CD4-positive, alpha-beta T cell treated with Interleukin-4 for 1 hour (primary cell): ENCODE measurements at places on chromosomes 11 and 22.
A peak's percentile ranks its signal among the peaks of the same experiment; 100 is the strongest.

DNA sequence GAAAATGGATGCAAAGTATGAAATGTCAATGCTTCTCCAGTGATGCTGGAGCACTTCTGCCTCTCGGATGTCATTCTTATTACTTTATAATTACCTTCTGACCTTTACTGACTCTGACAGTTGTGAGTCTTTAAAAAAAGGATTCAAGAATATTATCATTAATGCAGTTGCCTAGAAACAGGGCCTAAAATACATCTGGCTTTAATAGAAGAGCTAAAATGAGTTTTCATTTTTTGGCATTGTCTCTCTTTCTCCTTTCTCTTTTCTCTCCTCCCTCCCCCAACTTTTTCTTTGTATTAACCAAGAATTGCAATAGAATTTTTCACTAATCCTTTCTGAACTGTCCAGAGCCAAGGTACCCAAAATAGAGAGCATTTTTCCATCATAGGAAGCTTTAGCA lies 45.9 kb downstream of the FDX1 start:
- no peak for DNase-seq

GRCh38 chr11:82756765-82757639 lies 23.3 kb upstream of the FAM181B start:
- no peak for DNase-seq

- DNase-seq: no peak
Observed at GRCh38 chr11:34757026-34757451, 136.1 kb downstream of the EHF start.

DNA sequence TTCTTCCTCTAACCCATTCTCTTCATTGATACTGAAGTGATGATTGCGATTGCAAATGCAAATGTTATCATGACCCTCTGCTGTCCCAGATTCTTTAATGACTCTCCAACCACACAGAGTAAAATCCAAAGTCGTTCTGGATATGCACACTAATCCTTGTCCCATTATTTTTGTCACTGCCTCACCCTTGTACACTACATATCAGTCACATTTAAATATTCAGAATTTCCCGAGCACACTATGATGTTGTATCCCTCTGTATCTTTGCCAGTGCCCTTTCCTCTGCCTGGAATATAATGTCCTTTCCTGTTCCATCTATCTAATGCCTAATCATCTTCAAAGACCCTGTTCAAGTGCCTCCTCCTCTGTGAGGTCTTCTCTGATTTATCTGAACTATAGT lies 55.4 kb upstream of the MMP13 start:
- DNase-seq: no peak

DNA sequence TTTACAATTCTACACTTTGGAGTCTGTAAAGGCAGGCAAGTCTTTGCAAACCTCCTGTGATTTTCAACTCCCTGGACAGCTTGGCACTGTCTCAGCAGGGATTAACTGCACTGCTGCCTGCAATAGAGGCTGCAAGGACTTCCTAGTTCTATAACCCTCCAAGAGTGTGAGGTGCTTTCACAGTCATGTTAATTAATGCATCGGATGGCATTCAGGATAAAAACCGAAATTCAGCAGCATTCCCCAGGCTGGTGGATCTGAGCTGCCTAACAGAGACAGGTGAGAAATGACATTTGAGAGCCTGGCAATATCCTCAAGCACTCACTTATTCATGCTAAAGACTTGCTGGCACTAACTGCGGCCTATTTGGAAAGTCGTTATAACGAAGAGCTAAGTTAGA lies 85.0 kb downstream of the LARGE1 start:
- DNase-seq: no peak

GRCh38 chr11:102187416-102188151 lies 77.3 kb downstream of the YAP1 start:
- DNase-seq: no peak

GRCh38 chr22:36164621-36165020 lies 4.1 kb upstream of the APOL3 start:
- peak; percentile 18 for DNase-seq

DNA sequence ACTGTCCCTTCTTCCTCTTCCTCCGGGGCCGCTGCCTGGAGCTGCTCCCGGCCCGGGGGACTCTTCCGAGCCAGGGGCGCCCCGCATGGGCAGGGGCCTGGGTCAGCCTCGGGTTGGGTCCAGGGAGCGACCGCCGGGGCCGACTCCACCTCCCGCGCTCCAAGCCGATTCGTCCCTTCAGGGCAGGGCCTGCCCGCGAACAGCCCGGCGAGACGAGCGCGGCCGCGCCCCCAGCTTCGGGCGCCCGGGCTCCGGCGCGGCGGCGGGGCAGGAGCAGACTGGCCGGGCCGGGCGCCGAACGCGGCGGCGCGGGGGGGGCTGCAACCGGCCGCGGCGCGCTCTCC lies at the start of gene LARGE1:
TSS of gene LARGE1 (minus strand) at position 280 of the 344 bp plus-strand sequence.
- DNase-seq: no peak

- DNase-seq: peak; percentile 20
Observed at GRCh38 chr22:42343531-42344081, 73.2 kb upstream of the TCF20 start.

DNA sequence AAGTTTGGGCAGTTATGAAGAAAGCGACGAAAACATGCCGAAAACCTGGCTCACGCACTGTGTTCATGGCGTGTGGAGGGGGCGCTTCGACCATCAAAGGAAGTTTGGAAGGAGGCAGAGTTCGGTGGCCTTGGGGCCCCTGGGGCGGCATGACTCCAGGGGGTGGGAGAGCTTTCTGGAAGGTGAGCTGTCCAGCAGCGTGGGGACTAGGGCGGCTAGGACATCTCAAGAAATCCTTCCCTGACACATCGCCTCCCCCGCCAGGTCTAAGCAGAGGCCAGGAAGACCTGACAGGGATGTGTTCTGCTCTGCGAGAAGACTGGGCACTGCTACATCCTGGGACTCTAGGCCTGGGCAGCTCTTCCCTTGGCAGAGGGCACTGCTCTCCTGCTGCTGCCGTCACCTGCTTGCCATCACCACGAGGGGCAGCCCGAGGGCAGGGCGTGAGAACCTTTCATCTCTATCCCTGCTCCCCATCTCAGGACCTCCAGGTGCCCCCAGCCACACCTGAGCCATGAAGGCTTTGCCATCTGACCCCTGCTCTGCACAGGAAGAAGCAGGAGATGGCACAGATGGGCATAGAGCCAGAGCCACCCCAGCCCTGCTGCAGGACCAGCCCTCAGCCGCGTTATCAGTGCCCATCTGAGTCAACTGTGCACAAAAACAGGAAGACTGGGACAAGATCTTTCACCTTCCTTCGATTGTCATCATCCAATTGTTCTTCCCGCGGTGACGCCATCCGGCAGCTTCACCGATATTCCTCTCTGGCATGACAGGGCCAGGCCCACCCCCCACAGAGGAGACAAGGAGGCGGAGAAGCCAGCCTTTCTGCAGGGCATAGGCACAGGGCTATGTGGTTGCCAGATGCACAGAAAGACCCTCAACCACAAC lies 12.7 kb downstream of the LINC01488 start:
- no peak for DNase-seq

- DNase-seq: peak; percentile 49
Observed at GRCh38 chr22:42716649-42717127, 4.0 kb downstream of the A4GALT start.

GRCh38 chr22:49961005-49961600 lies 531 bp downstream of the PIM3 start:
- DNase-seq: peak; percentile 43

DNA sequence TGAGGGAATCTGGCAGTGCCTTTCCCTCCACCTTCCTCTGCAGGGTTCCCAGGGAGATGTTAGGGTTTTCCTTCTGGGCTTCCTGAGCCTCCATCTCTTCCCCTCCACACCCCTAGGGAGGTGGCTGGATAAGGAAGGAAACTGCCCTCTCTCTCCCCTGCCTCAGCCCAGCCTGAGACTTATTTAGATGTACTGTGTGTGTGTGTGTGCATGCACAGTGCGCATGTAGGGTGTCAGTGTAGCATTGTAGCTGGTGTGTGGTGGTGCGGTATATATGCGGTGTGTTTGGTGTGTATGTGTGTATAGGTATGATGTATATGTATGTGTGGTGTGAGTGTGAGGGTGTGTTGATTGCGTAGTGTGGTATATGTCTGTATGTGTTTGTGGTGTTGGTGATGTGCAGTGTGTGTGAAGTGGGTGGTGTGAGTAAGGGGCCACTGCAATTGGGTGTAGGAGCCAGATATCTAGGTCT lies 1.5 kb downstream of the FXYD6 start:
- no peak for DNase-seq

- DNase-seq: no peak
Observed at GRCh38 chr11:123374622-123374968, 55.5 kb upstream of the GRAMD1B start.

- no peak for DNase-seq
Observed at GRCh38 chr11:68373815-68374501, 61.6 kb downstream of the LRP5 start.

DNA sequence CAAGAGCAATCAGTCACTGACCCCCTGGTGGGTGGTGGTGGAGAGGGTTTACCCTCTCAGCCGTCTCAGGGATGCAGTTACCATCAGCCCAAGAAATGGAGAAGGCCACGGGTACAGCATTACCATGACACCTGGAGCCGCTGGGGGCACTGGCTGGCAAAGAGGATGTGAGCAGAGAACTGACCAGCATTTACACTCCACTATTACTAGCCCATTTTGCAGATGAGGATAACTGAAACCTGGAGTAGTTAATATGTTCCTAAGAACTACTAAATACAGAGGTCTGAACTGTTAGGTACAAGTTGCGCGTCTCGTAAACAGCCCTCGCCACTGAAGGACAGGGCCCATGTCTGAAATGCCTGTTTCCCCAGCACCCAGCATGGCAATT lies 79.0 kb downstream of the TIMP3 start:
- no peak for DNase-seq

- no peak for DNase-seq
Observed at GRCh38 chr11:57764566-57764965, 3.0 kb downstream of the CTNND1 start.

DNA sequence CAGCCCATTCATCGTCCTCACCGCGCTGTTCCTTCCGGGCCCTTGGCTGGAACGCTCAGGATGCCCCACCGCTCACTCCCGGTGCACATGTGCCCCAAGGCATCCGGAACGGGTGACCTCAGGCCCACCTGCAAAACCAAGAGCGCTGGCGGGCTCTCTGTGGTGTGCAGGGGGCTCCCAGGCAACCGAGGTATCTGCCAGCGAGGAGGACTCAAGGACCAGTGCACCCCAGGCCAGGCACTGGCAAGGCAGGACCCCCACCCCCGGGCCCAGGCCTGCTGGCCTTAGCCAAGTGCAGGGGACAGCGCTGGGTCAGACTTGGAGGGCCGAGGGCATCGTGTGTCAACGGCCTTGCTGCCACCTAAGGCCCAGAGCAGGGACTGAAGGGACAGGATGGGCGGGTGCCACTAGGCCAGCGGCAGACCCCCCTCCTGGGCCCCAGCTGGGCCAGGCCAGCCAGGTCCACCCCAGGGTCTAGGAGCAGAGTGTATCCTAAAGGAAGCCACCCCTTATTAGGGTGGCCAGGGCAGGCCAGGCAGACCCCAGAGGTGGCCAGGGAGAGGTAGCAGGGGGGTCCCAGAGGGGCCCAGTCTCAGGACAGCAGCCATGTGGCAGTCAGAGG lies 8.5 kb downstream of the TNNT3 start:
- no peak for DNase-seq

DNA sequence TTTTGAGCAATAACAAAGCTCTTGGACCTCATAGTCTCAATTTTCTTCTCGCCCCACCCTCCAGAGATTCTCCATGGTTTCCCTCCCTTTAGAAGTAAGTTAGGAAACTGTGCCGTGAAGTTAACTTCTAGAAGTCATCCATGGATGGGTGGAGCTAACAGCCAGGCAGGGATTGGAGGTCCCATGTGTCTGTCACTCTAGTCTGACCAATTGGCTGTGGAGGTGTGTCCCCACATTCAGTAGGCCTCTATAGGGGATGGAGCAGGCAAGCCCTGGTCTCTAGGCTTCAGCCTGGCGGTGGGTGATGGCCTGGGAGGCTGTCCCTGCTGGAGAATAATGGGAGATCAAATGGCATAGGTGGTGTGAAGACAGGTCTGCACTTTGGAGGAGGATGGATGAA lies 50.7 kb downstream of the TP53I11 start:
- DNase-seq: peak; percentile 50

DNA sequence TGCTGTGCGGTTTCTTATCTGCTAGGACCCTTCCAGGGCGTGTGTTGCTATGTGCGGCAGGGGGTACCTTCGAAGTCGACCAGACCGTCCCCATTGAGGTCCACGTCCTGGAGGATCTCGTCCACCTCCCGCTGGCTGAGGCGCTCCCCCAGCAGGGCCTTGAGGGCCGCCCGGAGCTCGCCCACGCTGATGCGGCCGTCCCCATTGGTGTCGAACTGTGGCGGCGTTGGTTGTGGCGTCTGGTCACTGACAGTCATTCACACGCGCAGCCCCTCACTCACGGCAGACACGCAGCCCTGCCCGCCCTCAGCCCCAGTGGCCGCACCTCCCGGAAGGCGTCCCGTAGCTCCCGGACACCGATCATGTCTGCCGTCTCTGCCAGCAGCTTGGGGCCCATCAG lies 3.5 kb downstream of the CABP2 start:
- DNase-seq: no peak

DNA sequence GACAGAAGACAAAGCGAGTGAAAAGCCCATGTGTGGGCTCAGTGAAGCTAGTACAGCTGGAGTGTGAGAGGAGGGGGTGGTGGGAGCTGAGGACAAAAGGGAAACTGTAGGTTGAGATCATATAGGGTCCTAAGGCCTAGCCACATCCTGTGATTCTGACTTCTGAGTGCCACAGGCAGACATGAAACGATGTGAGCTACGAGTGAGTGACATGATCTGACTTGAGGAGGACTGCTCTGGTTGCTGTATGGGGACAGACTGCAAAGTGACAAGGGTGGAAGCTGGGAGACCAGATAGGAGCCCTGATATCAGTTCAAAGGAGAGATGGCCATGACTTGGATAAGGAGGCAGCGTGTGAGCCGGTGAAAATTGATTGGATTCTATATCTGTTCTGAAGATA lies 85.4 kb downstream of the MICAL2 start:
- peak; percentile 54 for DNase-seq

DNA sequence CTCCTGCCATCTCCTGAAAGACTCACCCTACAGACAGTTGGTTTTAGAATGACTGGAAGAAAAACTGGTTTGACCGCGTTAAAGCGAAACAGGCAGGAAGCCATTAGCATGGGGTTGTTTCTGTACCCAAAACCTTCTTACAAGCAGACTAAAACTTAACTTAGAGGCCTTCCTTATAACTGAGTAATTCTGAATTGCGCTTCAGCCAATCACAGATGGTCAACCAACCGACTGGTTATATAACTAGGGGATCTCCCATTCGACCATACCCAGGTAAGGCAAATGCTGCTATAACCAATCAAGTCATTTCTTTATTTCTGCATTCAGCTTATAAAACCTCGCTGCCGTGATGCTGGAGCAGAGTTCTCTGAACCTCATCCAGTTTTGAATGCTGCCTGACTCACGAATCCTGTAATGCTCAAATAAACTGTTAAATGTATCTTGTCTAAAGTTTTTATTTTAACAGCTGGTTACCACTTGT lies 87.8 kb upstream of the DRD2 start:
- DNase-seq: no peak

DNA sequence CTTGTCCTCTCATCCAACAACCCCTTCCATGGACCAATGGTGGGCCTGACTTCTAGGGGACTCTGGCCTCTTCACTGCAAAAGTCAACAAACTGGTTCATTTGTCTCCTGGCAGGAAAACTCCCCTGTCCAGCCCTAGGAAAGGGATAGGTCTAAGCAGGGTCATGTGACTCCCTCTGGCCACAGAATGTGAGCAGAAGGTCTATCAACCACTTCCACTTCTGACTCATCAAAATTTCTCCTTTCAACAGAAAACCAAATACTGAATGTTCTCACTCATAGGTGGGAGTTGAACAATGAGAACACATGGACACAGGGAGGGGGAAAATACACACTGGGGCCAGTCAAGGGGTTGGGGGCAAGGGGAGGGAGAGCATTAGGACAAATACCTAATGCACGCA lies 1.3 kb upstream of the ISX start:
- DNase-seq: no peak
